ENCODE measurements at places on chromosomes 11 and 22.

GRCh38 chr22:48753752-48754517 is 1073.7 kb downstream of the BRD1 start:
- DNase-seq: no peak

GRCh38 chr22:34111210-34111824 is 191.0 kb upstream of the LARGE1 start:
- no peak for DNase-seq

- peak; percentile 70 for DNase-seq
These were observed at the start of gene PPFIBP2 for GRCh38 chr11:7513234-7514098. Gene PPFIBP2 (plus strand): TSS chr11:7513999. CDS start chr11:7549476, 35,477 bp downstream.

DNA sequence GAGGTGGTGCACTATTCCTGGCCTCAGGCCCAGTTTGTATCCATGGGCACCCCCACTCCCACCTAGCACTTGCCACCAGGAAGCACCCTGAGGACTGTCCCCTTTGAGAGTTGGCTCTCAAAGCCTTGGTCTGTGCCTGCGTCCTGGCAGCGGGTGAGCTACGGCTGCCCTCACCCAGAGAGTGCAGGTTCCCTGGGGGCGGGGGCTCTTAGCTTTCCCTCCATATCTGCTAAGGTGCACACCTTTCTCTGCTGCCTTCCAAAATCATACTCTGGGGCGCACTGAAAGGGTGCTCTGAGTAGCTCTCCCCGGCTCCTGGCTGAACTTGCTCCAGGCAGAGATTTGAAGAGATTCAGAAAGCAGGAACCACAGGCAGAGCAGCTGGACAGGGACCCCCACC is 7.1 kb downstream of the KCNQ1 start:
- DNase-seq: no peak

DNA sequence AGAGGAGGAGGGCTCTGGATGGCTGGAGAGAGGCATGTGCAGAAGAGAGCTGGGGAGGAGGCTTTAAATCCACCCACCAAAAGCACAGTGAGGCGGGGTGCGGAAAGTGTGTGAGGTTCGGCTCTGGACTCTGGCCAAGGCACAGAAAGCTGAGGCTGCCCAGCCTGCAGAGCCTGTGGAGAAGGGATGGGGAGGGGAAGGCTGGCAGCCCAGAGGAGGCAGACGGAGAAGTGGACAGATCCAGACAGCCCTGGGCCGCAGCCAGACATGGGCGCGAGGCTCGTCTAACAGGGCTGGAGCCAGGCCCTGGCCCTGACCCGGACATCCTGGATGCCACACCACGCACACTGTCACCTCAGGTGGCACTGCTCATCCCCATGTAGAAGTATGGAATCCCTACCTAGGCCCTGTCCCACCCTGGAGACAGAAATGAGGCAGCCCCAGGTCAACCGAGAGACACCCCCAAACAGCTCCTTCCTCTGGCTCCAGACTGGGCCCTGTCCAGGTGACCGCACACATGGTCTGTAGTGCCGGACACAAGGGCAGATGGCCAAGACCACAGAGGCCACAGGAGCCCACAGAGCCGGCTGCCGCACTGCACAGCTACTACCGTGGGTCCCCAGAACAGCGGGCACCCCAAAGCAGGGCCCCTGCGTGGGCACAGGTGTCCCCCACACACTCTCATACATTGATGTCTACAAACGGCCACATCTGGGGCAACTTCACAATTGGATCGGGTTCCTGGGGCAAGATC is 16.6 kb upstream of the MOB2 start:
- DNase-seq: no peak

DNA sequence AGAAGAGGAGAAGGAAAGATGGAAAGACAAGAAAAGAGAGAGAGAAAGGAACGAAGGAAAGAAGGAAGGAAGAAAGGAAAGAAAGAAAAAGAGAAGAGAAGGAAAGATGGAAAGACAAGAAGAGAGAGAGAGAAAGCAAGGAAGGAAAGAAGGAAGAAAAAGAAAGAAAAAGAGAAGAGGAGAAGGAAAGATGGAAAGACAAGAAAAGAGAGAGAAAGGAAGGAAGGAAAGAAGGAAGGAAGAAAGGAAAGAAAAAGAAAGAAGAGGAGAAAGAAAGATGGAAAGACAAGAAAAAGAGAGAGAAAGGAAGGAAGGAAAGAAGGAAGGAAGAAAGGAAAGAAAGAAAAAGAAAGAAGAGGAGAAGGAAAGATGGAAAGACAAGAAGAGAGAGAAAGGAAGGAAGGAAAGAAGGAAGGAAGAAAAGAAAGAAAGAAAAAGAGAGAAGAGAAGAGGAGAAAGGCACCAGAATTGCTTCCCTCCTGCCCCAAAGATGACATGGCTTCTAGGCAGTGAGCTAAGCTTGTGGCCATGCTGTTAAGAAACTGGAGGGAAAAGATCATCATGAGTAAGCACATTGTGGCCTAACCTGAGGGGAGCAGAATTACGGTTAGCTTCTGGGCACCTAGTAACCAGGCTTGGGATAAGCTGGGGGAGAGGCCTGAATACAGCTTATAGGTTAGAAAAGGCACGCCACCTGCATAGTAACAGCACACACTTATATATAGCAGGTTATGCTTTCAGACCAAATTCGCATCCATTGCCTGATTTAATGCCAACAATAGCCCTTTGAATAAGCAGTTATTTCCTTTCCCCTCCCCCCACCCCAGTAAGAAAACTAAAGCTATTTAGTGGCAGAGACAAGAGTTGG is 2.3 kb upstream of the ST3GAL4 start:
- peak; percentile 82 for DNase-seq

DNA sequence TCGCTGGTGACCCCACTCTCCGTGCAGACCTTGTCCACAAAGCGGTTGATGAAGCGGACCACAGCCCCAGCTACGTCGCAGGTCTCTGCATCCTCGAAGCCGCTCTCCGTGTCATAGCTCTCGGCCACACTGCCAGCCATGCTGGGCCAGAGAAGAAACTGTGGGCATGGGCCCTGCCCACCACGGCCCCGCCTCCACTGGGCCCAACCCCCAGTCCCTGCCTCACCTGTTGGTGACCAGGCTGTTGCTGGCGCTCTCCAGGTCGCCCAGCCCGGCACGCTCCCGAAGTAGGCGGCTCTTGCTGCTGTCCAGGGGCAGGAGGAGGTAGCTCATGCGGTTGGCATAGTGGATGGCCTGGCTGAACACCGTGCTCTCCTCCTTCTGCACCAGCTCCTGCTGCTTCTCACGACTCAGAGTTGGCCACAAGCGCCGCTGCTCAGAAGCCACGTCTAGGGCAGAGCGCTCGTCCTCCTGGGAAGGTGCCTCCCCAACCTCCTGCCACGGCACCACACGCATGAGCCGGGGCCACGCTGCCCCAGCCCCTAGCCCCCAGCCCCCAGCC is 12.8 kb downstream of the SBF1 start:
- DNase-seq: no peak

DNA sequence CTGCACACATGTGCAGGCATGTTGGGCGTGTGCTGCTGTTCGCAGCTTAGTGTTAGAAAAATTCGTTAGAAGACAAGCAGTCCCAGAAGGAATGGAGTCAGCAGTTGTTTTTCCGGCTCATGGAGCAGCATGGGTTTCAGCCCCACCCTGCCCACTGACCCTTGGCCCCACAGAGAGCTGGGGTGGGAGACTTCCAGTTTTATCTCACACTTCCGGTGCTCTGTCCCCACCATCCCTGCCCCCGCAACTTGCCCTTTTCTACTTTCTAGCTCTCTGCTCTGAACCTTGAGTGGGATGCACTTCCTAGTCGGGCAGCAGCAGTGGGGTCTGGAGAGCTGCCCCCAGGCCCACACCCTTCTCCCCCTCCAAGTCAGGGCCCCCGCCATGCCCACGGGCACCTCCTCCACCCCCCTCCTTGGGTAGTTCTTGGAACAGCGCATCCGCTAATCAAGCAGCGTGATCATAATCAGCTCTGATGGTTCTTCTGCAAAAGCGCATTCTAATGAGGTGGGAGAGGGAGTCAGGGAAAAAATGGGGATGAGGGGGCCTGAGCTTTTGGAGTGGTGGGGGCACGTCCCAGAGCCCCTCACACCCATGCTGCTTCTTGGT is 184.4 kb downstream of the CEP164 start:
- no peak for DNase-seq
